ENCODE measurements at places on chromosomes 3 and 15.
A peak's percentile ranks its signal among the peaks of the same experiment; 100 is the strongest.

GRCh38 chr3:152444029-152444641 is 175.4 kb downstream of the MBNL1 start:
- no peak for DNase-seq

DNA sequence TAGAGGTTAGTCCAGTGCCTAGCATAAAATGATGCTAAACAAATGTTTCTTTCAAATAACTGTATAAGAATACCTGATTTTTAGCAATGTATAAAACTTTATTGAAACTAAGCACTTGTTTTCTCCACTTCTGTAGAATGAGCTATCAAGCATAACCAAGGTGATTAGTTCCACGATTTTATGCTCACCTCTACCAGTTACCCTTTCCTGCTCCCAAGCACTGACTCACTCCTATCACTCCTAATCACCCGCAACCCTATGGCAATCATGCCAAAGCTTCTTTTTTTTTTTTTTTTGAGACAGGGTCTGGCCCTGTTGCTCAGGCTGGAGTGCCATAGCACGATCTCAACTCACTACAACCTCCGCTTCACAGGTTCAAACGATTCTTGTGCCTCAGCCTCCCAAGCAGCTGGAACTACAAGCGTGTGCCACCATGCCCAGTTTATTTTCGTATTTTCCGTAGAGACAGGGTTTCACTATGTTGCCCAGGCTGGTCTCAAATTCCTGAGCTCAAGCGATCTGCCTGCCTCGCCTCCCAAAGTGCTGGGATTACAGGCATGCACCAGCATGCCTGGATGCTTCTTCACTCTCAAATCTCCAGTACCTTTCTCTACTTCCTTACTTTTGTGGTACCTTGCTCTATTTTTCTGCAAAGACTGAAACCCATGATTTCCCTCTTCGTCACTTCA is 3.9 kb downstream of the HSPBAP1 start:
- DNase-seq: no peak

GRCh38 chr3:105195260-105195659 is 171.4 kb upstream of the ALCAM start:
- DNase-seq: no peak

DNA sequence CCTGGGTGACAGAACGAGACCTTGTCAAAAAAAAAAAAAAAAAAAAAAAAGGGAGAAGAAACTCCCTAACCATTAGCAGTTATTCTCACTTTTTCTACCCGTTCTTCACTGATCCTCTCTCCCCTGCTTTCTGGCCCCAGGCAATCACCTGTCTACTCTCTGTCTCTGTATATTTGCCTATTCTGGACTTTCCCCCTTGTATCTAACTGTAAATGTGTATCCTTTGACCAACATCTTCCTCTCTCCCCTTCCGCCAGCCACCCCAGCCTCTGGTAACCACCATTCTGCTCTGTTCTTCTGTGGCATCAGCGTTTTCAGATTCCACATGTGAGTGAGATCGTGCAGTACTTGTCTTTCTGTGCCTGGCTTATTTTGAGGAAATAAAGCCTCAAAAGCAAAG is 6.9 kb downstream of the CYFIP1 start:
- no peak for DNase-seq

- peak; percentile 53 for DNase-seq
These were observed 16.1 kb downstream of the ATP10A start for GRCh38 chr15:25847051-25847450.

GRCh38 chr15:41286665-41287333 is 45.6 kb downstream of the OIP5 start:
- DNase-seq: no peak

DNA sequence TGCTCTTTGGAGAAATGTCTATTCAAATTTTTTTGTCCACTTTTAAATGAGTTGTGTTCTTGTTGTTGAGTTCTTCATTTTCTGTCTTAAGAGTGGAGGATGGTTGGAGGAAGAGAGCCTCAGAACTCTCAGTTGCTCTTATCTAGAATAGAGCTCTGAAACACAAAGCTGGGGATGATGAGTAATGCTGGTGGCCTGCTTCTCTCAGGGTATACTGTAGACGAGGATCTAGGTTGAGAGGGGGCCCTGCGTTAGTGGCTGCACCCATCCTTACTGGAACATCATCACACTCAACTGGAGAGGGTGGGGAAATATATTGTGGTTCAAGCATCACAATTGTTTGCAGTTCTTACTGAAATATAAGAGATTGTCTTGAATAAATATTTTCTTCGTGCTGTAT is 1.8 kb downstream of the SPTSSB start:
- DNase-seq: no peak

DNA sequence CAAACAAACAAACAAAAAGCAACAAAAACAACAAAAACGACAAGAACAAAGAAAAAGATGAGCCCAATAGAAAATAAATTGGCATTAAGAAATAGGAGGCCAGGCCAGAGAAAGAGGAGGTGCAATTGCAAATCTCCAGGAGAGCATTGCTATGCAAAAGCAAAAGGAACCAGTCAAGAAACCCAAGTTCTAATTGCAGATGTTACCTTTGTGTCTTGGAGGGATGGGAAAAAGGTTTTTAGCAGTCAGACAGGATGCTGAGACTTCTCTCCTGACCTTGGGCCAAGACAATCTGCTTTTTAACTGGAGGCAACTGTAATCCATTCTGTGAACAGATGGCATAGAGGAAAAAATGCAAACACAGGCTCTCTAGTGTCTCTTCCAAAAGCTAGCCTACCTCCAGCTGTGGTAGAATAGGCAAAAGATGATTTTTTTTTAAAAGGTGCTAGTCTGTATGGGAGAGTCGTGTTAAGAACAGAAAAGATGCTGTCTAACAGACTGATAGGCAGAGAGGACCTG is 56.4 kb downstream of the LSAMP start:
- DNase-seq: no peak

- DNase-seq: no peak
These were observed 66.5 kb downstream of the RBMS3 start for GRCh38 chr3:29347412-29347811.

DNA sequence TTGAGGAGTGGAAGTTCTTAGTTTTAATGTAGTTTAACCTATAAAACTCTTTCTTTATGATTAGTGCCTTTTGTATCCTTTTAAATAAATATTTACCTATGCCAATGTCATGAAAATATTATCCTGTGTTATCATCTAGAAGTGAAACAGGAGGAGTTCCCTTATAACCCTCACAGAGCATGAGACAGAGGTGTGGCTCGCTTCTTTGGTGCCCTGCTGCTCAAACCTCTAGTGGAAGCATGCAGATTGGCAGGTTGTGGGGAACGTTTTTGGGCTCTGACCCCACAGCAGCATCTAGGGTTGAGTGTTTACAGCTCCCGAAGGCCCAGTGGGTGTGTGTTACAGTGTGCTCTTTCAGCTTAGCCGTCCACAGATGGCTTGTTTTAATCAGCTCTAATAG is 459.4 kb upstream of the AZI2 start:
- no peak for DNase-seq

- no peak for DNase-seq
These were observed 3.3 kb downstream of the VPS8 start for GRCh38 chr3:184815046-184815930.

GRCh38 chr3:42375121-42375800 is 35.1 kb downstream of the LYZL4 start:
- DNase-seq: no peak

DNA sequence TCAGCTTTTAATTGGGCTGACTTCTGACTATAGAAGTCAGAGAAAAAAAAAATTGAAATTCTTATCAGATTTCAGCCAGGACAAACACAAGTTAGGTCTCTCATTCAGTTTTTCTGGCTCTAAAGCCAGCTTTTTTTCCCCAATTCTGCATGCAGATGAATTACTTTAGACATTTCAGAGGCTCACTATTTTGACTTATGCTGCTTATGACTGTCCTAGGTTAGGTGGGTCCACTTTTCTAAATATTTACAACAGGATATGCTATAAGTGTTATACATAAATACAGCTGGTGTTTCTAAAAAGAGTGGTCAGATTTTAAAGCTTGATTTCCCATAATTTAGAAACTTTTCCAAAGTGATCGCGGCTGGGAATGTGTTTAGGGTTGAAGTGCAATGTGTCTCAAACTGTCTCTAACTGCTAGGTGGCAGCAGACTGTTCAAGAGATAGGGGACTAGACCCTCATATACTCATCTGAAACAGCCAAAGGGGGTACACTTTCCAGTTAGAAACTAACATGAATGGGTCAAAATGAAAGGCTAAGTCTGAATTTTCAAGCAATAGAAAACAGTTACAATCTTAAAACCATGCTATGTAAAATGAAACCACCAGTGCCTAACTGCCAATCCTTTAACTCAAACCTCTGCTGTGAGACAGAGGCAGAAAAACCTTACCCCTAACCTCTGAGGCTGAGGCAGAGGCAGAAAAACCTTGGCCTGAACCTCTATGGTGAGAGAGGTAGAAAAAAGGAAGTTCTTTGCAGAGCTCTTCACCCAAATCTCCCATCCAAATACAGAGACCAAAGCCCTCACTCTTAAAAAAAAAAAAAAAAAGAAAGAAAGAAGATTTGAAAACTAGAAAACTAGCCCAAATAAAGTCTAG is 596.0 kb downstream of the NTRK3 start:
- DNase-seq: no peak

DNA sequence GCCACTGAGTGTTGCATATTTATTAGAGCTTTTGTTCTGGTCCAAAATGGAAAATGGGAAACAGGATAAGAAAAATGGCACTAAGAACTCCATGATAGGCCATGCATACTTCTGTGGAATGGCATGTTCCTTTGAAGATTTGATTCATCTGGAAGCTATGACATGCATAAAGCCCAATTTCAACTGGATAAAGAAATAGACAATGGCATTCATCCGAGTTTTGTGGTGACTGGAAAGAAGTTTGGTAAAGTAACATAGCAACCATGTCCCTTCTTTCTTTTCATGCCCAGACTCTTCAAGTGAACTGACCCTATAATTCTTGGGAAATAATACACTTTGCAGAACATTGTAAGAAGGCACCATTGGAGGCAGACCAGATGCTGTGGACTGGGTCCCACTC is 368.4 kb upstream of the IL12A start:
- no peak for DNase-seq

DNA sequence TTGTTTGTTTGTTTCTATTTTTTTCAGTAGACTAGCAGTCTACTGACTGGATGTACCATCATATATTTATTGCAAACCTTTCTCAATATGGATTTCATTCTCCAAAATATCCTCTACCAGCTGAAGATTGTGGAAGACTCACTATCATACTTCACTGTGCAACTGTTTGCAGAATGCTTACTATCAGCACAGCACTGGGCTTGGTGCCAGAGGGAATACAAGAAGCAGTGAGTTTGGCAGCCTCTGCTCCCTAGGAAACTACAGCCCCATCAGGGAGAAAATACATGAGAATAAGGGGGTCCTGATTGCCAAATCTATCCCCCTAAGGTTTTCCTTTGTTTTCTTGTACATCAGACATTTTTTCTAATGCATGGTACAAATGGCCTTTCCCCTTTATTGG is 27.5 kb downstream of the AQP9 start:
- DNase-seq: no peak

GRCh38 chr3:115160295-115160694 is 13.2 kb upstream of the ZBTB20 start:
- DNase-seq: no peak

DNA sequence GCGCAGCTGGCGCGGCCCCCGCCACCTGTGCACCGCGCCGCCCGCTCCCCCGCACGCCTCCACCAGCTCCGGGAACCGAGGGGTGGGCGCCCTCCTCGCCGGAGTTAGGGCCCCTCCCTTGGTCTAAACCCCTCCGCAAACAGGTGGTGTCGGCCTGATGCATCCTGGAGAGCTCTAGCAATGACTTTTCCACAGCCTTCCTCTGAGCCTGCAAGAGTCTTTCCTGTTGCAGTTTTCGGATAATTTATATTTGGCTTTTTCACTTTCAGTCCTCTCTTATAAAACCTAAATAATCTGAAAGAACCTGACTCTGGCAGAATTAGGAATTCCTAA is 334 bp upstream of the IGSF11 start:
- no peak for DNase-seq

- DNase-seq: no peak
These were observed 71.6 kb downstream of the LRTM1 start for GRCh38 chr3:54856271-54856670.

- DNase-seq: no peak
These were observed 8.4 kb upstream of the ATR start for GRCh38 chr3:142586803-142587406.

GRCh38 chr3:141362736-141363135 is 5.6 kb upstream of the ZBTB38 start:
- DNase-seq: no peak

GRCh38 chr3:12897381-12898289 is 56.3 kb upstream of the RPL32 start:
- DNase-seq: no peak

DNA sequence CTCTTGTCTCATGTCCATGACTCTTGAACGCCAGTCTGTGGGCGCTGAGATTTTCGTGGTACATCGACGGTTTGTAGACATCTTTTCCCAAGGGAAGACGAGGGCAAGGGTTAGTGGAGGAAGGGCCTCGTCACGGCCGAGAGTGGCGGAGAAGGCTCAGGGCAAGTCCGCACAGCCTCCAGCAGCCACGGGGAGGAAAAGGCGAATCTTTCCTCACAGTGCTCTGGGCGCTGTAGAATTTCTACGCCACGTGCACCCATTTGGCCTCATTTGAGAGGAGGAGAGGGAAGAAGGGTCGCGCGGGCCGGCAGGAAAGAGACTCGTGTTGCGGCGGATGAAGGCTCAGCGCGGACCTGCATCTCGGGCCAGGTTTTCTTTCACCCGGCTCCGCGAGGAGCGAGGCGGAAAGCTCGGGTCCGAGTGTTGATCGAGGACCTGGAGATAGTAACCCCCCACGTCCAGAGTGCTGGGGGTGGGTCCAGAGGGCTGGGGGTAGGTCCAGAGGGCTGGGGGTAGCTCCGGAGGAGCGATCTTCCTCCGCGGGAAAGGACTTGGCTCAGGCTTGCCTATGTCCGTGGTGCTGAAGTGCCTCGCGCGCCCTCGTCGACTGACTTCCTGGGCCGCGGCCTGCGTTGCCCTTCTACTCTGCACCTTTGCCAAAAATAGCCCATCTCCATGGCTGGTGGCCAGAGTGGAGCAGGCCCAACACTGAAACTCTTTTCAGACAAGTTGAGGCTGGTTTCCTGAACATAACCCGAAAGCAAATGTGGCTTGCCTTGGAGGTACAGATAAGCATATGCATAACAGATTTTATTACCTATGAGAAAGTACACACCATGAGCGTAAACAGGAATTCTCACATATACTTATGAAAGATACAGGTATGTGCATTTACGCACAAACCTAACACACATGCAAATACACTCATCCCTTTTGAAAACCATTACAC is 1.1 kb downstream of the SLC35G2 start:
- peak; percentile 57 for DNase-seq

DNA sequence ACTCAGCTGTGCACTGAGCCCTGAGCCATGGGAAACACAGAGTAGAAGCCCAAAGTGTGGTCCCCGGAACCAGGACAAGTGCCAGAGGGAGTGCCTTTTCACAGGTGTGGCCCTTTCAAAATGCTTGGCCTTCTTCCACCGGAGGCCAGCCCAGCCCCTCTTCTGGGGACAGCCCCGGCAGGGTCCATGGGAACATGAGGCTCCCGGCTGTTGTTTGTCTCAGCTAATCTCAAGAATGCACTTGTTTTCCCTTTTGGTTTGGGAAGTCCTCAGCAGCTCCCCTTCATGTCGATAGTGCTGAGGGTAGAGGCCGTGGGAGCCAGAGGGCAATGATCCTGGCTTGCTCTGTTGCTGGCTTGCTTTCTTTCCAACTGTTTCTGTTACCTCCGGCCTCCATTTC is 91.1 kb upstream of the MRPS22 start:
- DNase-seq: no peak

- no peak for DNase-seq
These were observed 1.5 kb upstream of the ITIH3 start for GRCh38 chr3:52792961-52793695.

All from activated T-cell treated with anti-CD3 and anti-CD28 coated beads, Interleukin-2, amount 50 U/mL, for 24 hours (primary cell).